ENCODE measurements at places on chromosomes 3 and 15. TPM values are rescaled to one million over a fixed set of nuclear protein-coding genes. Genes with fewer than 3 reads are reported as not detected.

The FBXL2 gene
- polyA plus RNA-seq = 0.10 TPM

The COL6A5 gene
- not detected for polyA plus RNA-seq

The CCDC33 gene
- not detected for polyA plus RNA-seq

The GPR149 gene
- not detected for polyA plus RNA-seq

The SEMA5B gene
- polyA plus RNA-seq = not detected

The PIGZ gene
- polyA plus RNA-seq = 0.20 TPM

The WHAMM gene
- 3.5 TPM for polyA plus RNA-seq

The TM4SF18 gene
- polyA plus RNA-seq = not detected

The NRROS gene
- polyA plus RNA-seq = 1.3 TPM

The SLC22A13 gene
- polyA plus RNA-seq = not detected

- DNase-seq = no peak
These were observed 301.8 kb downstream of the NLGN1 start for GRCh38 chr3:173699353-173699752.

DNA sequence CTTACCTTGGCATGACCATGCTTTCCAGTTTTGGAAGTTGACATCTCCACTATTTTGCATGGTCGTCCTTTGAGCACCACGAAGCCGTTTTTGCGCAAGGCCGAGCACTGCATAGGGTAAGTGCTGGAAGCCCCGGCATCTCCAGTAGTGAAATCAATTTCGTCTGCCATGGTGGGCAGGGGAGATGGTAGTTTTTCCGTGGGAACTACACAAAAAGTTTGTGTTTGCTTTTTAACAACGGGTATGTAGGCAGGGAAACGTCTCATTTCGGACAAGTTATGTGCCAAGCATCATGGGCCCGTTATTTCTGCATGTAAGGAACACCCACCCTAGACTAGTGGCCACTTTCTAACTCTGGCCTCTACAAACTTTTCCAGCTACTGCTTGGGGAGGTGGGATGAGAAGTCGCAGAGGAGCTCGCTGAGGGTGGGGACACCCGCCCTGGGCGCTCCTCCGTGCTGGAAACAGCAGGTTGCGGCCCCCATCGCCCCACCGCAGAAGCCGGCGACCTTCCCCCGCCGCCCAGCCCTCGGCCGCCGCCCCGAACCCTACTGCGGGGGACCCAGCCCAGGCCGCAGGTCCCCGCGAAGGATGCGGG is 701 bp downstream of the EIF5A2 start:
- DNase-seq = no peak

- no peak for DNase-seq
These were observed 53.4 kb upstream of the EIF5A2 start for GRCh38 chr3:170961616-170962400.

GRCh38 chr3:30754426-30754825 is 140.0 kb downstream of the GADL1 start:
- no peak for DNase-seq

- DNase-seq = no peak
These were observed 1.6 kb downstream of the THBS1 start for GRCh38 chr15:39582286-39582976.

DNA sequence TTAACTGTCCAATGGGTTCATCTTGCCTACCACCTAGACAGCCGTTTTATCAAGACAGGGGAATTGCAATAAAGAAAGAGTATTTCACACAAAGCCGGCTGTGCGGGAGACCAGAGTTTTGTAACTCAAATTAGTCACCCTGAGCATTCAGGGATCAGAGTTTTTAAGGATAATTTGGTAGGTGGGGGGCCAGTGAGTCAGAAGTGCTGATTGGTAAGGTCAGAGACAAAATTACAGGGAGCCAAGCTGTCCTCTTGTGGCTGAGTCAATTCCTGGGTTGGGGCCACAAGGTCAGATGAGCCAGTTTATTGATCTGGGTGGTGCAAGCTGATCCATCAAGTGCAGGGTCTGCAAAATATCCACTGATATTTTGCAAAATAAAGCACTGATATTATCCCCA is 29.9 kb upstream of the GPD1L start:
- DNase-seq = no peak

DNA sequence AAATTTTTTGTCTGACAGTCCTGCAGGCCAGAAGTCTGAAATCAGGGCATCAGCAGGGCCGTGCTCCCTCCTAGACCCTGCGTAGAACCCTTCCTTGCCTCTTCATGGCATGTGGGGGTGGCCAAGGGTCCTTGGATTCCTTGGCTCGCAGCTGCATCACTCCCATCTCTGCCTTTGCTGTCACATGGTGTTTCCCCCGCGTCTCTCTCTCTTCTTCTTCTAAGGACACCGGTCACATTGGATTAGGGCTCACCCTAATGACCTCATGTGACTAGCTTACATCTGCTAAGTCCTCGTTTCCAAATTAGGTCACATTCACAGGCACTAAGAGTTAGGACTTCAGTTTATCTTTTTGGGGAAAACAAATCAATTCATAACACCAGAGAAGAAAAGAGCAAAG is 12.0 kb downstream of the SLCO3A1 start:
- DNase-seq = no peak

- DNase-seq = no peak
These were observed 84.8 kb downstream of the SMAD3 start for GRCh38 chr15:67150023-67150860.

DNA sequence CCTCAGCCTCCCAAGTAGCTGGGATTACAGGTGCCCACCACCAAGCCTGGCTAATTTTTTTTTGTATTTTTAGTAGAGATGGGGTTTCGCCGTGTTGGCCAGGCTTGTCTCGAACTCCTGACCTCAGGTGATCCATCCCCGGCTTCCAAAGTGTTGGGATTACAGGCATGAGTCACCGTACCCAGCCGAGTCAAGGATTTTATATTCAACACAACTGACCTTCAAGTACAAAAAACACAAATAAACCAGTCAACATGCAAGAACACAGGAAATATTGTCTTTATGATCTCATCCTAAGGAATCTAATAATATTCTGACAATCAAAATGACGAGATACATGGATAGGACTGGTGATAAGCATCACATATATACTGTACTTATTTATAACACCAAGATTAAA is 37.9 kb downstream of the TJP1 start:
- DNase-seq = no peak

DNA sequence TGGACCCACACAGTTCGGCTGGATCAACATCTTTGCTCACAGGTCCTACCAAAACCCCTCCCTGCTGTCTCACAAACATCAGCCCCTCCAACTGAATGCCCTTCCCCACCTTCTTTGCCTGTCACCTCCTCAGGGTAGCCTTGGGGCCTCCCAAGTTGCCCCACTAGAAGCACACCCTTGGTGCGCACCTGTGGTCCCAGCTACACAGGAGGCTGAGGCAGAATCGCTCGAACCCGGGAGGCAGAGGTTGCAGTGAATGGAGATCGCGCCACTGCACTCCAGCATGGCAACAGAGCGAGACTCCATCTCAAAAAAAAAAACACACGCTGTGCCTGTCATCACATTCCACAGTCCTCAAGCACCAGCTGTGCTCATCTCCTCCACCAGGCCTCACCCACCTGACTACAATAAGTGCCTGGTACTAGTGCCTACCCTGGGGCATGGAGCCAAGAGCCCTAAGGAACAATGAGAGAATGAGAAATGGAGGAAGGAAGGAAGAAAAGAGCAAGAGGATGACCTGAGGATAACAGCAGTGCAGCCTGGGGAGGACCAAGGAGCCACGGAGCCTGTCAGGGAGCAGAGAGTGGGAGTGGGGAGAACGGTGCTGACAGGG is 26.0 kb downstream of the RPN1 start:
- no peak for DNase-seq

GRCh38 chr3:112167758-112168157 is 34.7 kb upstream of the GCSAM start:
- DNase-seq = no peak

DNA sequence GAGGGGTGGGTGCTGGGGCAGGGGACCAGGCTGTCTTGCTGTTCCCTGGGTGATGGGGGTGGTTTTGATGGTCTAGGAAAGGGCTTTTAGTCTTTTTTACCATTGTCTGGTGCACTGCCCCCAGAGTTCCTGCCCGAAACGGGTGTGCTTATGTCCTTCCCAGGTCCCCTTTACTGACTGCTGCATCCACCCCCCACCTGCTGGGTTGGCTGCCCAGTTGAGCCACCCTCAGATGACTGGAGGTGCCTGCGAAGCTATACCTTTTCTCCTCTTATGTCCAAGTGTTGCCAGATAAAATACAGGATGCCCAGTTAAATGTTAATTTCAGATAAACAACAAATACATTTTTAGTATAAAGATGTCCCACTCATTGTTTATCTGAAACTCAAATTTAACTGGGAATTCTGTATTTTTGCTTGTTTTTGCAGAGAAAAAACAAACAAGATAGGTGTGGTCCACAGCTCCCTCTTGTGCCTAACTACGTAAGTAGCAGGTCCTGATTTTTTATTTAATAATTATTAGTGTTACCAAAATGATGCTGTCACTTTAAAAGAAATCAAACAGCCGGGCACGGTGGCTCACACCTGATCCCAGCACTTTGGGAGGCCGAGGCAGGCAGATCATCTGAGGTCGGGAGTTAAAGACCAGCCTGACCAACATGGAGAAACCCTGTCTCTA is 6.1 kb upstream of the RPP14 start:
- no peak for DNase-seq

GRCh38 chr3:39268549-39268900 is 11.3 kb downstream of the CX3CR1 start:
- no peak for DNase-seq

DNA sequence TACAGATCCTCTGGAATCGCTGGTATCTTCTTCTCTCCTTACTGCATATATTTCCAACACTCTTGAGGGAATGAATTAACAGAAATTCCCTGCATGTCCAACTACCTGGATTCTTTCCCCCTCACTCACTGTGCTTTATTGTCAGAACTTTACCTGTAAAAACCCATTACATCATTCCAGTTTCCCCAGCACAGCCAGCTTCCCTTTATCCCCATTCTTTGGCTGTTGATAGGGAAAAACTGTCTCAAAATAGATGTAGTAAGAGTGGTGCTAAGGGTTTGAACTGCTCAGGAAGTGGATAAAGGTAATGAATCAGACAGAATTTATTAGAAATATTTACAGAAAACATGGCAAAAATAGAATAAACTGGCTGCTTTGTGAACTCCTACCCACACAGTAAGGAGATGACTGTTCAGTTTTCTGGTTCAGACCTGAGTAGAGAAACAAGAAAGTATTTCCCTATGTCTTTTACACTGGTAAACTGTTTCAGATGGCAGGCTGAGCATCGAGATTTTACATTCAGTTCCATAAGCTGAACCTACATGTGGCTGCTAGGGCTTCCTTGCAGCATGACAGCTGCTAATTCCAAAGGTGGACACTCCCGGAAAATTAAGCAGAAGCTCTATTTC is 188.4 kb downstream of the CPNE4 start:
- DNase-seq = no peak

DNA sequence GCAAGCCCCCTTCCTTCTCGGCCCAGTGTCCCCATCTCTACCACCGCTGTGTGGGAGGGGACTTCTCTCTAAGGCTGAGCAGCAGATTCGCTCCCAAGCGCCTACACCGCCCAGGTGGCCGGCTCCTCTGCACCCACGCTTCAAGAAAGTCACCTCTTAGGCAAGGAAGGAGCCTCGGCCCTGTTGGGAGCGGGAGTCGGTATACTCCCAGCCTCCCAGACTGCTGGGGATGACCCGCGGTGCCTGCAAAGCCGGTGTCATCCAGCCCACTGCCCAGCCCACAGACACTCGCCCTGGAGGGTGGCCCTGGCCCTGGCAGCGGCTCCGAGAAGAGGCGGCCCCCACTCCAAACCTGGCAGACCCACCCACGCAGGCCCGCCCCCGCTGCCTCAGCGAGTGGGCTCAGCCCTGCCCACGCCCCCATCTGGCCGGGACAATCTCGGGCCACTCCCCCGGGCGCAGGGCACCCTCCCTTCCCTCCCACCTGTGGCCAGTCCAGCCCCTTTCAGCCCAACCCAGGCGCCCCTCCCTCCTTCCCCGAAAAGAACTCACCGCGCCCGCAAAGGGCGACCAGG is 396 bp downstream of the CHRNB4 start:
- no peak for DNase-seq

GRCh38 chr3:14482271-14482721 is 57.8 kb downstream of the GRIP2 start:
- DNase-seq = no peak

DNA sequence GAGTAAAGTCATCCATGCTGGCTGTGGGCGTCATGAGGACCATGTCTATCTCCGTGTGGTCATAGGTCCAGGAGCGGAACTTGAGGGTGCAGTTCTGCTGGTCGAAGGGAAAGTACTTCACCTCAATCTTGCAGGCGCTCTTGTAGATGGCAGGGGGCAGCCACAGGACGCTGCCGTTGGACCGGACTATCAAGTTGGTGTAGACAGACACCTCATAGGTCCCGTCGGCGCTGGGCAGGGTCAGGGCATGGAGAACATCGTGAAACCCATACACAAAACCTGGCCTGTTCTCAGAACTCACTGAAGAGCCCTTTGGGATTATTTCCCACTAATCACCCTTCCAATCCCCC is 8.9 kb upstream of the CHRNA3 start:
- no peak for DNase-seq

- DNase-seq = no peak
These were observed 9.9 kb downstream of the CCPG1 start for GRCh38 chr15:55398243-55398642.

GRCh38 chr3:158728851-158729250 is 3.4 kb downstream of the RARRES1 start:
- no peak for DNase-seq

DNA sequence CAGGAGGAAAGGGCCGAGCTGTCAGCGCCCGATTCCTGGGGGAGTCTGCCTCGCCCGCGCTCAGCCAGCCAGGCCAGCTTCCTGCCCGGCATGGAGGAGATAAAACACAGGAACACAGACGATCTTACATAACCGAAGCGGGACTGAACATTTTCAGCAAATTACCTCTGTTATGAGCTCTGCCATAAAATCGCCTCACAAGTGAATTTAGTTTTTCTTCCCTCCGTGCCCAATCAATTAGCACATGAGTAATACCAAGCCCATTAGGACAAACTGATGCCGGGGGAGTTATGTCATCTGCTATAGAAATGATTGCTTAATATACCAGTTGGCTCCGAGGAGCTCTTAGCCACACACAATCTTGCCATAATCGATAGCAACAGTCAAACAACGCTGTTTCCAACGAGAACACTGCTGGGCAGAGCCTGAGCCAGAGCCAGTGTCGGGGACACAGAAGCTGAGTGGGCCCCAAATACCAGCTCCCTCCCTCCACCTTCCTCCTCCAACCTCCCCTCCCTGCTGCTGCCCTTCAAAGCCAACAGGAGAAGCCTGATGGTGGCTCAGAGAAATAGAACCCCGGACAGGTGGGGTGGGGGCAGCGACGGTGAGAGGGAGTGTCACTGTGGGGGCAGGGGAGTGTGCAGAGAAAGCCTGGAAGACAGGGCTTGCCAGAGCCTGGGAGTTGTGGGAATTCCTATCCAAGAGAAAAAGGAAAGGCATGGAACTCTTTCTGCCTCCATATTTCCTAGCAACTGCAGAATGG is 279.4 kb upstream of the TLE3 start:
- DNase-seq = no peak

GRCh38 chr15:88700716-88701115 is 61.9 kb downstream of the ISG20 start:
- no peak for DNase-seq

DNA sequence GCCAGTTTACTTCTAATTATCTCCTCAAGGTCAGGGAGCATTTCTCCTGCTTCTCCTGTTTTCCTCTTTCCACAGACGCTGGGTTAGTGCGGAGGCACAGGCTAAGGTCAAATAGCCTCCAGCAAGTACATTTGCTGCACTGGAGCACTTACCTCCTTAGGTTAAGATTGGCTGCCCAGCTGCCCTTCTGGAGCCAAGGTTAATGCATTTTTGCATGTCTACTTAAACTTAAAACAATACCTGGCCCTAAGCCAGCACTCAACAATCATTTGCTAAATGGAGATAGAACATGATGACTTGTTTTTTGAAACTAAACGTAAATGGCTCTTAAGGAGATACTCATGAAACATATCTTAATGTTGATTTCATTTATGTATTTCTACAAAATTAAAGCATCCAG is 83.5 kb downstream of the SSR3 start:
- no peak for DNase-seq
